ENCODE measurements at places on chromosomes 1 and 21. TPM values are rescaled to one million over a fixed set of nuclear protein-coding genes. Genes with fewer than 3 reads are reported as not detected.

Gene EPHB2
- 1.0 TPM for total RNA-seq

Gene REN
- not detected for total RNA-seq

Gene SDF4
- 50.0 TPM for total RNA-seq

Gene RGS16
- 4.3 TPM for total RNA-seq

Gene PM20D1
- 0.42 TPM for total RNA-seq

Gene KRTAP22-1
- total RNA-seq = not detected

Gene MNDA
- total RNA-seq = 31.8 TPM

Gene SLC2A5
- total RNA-seq = 0.73 TPM

Gene ENAH
- total RNA-seq = 0.52 TPM

Gene CYP4Z1
- total RNA-seq = not detected

Gene AK5
- total RNA-seq = 16.3 TPM

Gene MAP1LC3C
- not detected for total RNA-seq

Gene NBPF10
- total RNA-seq = 3.3 TPM

Gene MFSD2A
- total RNA-seq = 8.4 TPM

Gene SLAMF9
- 0.63 TPM for total RNA-seq

Gene ACTL8
- total RNA-seq = not detected

Gene LDLRAP1
- total RNA-seq = 34.5 TPM

Gene BACE2
- 2.3 TPM for total RNA-seq

Gene MIA3
- 60.8 TPM for total RNA-seq

Gene HCRTR1
- total RNA-seq = not detected

Gene SPATA21
- total RNA-seq = 0.10 TPM

Gene CASQ2
- not detected for total RNA-seq

Gene CYP4A11
- total RNA-seq = not detected
